ENCODE measurements at places on chromosomes 5 and 9.

DNA sequence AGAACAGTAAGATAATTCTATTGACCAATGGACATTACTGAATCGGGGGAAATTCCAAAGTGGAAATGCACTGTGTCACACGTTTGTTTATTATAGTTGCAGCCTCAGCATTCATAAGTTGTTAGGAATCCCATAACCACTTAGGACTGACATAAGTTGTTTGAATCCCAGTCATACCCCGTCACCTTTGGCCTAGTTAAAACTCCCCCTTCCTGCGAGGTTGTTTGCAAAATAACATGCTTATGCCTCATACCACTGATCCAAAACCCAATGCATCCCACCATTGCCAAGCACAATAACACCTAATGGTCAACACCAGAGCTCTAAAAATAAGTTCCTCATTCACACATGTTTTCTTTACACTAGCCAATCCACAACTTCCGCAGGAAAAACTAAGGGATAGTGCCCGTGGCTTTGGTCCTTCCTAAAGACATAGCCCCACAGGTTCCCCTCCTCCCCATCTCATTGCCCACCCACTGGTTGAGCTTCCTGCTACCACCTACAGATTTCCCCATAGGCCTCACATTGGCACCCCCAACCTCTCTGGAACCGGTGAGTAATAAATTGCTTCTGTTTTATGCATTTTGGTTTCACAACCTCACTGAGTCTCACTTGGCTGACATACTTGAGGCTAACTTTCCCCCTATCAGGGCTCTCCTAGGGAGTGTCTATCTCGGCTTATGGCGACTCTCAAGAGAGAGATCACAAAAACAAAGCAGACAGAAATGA, 42.3 kb upstream of the MUSK start:
- no peak for DNase-seq

DNA sequence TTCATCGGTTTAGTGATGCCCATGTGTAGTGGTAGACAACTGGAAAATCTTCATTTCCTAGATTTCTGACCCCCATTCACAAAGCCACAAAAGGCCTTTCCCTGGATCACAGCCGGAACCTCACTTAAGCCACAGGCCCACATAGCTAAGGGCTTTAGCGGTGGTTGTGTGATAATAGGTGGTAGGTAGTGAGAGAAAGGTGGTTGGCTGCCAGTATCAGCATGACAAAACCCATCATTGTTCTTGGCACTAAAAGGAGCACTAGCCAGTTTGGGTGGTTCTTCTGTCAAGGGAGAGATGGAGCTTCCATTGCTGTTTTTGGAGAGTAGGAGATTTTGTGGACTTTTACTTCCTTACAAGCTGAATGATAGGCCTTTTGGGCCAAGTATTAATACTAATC, 9.7 kb upstream of the SLC36A2 start:
- no peak for DNase-seq

DNA sequence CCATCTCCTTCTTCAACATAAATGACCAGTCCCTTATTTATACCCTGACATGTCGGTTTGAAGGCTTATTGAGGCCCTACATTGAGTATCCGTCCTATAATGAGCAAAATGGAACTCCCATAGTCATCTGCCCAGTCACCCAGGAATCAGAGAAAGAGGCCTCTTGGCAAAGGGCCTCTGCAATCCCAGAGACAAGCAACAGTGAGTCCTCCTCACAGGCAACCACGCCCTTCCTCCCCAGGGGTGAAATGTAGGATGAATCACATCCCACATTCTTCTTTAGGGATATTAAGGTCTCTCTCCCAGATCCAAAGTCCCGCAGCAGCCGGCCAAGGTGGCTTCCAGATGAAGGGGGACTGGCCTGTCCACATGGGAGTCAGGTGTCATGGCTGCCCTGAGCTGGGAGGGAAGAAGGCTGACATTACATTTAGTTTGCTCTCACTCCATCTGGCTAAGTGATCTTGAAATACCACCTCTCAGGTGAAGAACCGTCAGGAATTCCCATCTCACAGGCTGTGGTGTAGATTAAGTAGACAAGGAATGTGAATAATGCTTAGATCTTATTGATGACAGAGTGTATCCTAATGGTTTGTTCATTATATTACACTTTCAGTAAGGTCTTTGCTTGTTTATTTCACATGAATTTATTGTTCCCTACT, 38.2 kb upstream of the BTNL3 start:
- no peak for DNase-seq

GRCh38 chr5:139171779-139172404, 26.3 kb downstream of the SIL1 start:
- DNase-seq: no peak

DNA sequence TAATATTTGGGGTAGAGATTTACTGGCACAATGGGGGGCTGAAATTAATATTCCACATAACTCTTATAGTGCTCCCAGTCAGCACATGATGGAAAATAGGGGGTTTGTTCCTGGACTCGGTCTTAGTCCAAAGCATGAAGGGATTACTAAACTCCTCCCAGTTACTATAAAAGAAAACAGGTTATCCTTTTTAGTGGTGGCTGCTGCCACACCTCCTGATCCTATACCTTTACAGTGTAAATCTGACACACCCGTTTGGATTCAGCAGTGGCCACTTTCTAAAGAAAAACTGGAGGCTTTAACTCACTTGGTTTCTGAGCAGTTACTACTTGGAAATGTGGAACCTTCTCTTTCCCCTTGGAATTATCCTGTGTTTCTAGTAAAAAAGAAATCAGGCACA, 572.9 kb upstream of the PTGER4 start:
- no peak for DNase-seq

DNA sequence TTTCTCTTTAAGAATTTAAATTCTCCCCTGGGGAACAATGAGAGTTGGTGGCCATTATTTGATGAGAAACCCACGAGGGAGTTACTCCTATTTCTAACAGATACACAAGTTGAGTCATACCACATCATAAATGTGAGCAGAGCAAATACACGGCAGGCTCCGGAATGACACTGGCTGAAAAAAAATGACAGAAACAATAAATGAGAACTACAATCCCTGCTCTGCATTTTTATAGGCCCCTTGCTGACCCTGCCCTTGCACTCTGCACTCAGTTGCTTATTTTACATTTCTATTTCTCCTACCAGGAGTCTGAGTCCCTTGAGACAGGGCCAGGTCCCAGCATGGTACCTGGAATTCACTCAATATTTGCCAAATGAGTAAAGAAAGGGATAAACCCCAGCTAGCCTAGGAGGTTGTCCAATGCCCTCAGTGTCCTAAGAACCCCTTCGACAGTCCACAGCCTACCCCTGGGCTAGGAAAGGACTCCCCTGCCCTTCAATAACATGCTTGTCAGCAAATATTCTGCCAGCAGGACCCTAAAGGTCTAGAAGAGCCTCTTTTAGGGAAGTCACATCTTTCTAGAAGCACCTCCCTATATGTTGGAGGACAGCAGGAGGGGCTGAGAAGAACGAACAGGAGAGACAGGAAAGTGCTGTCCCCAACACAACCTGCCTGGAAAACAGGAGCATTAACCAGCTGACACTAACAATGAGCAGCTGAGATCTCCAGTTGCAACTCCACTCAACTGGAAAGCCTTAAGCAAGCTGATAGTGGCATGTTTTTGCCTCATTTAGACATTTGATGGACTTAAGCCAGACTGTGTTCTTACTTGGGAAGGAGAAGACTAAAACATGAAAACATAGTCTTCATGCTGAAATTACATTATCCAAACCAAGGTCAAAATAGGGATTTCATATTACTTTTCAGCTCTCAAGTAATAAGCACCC, 191.2 kb downstream of the ACTL7B start:
- no peak for DNase-seq

- DNase-seq: no peak
These were observed 207.1 kb downstream of the VPS13A start for GRCh38 chr9:77384406-77384805.

DNA sequence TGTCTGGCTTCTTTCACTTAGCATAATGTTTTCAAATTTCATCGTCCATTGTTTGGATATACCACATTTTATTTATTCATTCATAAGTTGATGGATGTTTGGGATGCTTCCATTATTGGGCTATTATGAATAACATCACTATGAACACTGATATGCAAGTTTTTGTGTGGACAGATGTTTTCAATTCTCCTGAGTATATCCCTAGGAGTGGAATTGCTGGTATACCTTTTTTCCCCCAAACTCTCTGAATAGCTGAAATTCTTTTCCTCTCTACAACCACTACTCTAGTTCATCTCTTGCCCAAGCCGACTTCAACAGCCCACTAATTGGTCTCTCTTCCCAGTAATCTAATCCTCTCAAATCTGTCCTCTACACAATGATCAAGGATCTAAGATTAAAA, 4.7 kb upstream of the ZFR start:
- no peak for DNase-seq

DNA sequence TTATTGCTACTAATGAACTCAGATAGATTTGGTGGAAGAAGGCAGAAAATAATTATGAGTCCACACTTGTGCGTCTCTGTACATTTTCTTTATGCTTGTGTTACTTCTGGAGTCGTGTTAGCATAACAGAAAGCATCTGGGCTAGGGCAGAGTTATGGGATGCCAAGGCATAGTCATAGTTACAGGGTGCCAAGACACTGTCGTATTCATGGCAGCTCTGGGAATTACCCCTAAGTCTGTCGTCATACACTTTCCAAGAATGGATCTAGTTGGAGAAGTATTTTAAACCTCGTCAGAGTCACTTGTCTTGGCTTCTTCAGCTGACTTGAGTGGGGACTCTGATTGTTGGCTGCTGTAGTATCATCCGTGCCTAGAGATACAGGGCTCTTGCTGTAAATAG, 27.7 kb downstream of the CAMK4 start:
- no peak for DNase-seq

GRCh38 chr5:16179511-16179935, at the start of gene MARCHF11:
TSS of gene MARCHF11 (minus strand) at chr5:16179791. CDS start at chr5:16179575, 216 bp downstream.
- no peak for DNase-seq

DNA sequence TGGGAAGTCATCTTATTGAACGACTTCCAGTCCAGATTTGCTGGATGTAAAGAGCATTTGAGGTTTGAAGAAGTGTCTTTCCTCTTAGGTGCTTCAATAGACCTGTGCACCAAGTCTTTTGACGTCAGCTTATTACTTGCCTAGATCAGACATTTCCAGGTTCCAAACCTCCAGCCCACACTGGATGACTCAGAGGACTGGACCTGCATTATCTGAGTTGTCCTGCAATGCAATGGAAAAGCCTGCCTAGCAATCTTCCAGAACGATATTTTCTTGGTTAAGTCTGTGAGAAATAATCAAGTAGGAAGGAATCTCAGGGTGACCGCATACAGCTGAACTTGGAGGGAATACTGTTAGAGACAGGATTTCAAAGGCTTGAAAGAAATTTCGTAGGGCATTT, 147.2 kb upstream of the MOCS2 start:
- DNase-seq: no peak

DNA sequence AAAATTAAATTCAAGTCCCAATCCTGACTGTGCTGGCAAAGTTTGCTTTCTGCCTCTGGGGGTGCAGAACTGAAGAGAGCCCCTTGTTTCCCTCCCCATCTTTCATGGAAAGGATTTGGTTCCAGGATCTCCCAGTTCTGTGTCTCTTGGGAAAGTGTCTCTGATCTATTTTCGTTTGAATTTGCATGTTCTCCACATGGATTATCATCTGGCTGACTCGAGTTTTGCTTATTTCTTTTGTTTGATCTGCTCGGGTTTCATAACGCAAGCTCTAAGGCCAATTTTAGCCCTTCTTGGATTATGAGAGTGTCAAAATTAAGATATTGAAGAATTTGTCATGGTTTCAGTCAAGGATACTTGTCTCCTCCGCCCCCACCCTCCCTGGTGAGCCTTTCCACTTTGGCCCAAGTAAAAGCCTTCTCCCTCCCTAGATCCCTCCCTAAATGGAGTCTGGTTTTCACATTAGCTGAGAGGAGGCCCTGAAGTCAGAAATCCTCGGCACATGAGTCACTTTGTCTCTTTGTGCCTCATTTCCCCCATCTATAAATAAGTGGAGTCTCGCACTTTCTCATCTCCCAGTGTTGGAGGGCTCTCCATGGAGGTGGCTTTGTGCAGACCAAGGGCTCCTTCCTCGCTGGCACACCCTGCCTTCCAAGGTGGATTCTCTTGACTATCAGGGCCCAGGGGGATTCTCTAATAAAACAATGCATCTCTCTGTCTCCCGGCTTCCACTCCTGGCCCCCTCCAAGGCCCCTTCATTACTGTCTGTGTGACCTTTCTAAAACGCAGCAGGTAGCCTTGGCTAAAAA, 17.3 kb downstream of the ADRB2 start:
- DNase-seq: no peak

DNA sequence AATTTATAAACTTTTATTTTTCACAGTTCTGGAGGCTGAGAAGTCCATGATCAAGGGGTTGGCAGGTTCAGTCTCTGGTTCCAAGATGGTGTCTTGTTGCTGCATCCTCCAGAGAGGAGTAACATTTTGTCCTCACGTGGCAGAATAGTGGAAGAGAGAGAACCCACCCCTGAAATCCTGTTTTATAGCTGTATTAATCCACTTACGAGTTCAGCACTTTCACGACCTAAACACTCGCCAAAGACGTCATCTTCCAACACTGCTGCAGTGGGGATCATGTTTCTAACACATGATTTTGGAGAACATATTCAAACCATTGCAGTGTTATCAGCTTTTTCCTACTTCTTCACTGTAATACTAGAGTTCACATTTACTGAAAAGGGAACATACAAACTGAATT, 233.0 kb upstream of the ATP10B start:
- DNase-seq: no peak

DNA sequence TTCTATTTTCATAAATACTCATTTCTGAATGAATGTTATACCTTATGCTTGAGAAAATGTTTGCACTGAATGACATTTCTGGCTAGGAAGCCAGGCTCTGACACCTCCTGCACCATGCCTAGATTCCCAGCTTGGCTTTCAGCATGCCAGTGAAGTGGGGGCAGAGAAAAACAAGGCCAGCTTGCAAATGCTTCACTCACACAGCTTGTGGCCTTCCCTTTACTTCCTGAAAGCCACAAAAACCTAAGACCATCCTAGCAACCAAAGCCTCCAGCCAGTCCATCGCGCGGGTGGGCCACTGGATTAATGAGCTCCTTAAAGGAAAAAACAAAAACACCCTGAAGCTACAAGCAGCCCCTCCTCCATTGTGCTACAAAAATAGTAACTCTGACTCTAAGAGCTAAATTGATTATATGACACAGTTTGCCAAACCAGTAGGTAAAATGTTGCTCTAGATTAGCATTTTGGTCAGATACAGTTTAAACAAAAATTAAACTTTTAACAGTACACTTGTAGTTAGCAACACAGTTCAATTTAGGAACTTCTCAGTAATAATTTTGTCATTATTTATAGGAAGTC, 159.9 kb downstream of the TSSK1B start:
- no peak for DNase-seq

DNA sequence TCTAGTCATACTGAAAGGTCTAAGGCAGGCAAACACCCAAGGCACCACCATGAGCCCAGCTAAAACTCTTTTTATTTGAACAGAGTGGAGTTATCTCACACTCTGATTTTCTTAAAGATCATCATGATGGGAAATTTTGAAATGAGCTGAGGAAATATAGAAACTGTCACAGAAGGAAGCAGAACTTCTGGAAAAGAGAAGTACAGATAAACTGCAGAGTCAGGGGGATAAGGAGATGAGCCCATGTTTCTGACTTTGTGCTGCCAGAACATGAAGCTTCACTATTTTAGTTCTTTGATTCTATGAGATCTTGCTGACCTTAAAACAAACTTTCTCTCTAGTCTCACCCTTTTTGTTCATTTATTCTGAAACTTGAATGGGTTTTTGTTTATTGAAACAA, 406.5 kb upstream of the EDIL3 start:
- DNase-seq: no peak

GRCh38 chr5:156103155-156103885, 223.6 kb upstream of the SGCD start:
- DNase-seq: no peak

Data from effector CD4-positive, alpha-beta T cell (primary cell).